HT1080 (cell line): ENCODE measurements at places on chromosomes 2 and 18.

- DNase-seq = peak; percentile 38
These were observed 176.6 kb downstream of the VWC2L start for GRCh38 chr2:214587442-214587841.

DNA sequence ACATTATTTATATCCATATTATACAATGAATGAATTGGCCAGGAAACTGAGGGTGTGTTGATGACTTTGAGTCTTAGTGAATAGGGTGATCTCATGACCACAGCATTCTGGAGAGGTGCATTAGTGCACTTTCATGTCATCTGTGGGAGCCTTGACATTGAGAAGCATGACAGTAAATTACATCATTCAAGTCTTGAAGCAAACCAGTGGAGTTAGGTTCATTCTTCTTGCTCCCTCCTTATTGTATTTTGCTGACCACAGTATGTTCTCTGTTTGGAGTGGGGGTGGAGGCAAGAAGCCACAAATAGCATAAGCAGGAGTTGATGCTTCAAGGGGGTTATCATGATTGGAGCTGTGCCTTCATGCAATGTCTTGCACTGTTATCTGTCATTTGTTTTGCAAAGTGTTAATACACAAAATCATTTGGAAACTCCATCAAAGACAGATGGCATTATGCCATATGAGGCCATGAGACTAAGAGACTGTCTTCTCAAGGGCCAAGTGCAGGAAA, 680.2 kb downstream of the NYAP2 start:
- DNase-seq = peak; percentile 97

GRCh38 chr2:12718711-12719399, 2.1 kb downstream of the TRIB2 start:
- DNase-seq = no peak

DNA sequence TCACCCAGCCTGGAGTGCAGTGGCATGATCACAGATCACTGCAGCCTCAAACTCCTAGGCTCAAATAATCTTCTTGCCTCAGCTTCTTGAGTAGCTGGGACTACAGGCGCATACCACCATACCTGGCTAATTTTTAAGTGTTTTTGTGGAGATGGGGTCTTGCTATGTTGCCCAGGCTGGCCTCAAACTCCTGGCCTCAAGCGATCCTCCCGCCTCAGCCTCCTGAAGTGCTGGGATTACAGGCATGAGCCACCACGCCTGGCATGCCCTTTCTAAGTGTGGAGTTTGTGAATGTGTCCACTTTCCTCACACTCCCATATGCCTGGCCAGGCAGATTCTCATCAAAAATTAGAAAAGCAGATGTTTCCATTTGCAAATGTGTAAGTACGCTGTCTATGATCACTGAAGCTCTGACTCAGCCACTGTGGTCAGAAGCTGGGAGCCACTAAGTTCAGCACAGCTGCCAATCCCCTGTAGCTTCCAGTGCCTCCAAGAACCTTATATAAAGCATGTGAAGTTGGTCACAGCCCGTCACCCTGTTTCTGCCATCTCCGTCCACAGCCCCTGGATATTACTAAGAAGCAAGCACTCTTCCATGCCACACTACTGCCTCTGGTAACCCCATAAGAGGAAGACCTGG, 155.4 kb downstream of the FAM210A start:
- peak; percentile 10 for DNase-seq

DNA sequence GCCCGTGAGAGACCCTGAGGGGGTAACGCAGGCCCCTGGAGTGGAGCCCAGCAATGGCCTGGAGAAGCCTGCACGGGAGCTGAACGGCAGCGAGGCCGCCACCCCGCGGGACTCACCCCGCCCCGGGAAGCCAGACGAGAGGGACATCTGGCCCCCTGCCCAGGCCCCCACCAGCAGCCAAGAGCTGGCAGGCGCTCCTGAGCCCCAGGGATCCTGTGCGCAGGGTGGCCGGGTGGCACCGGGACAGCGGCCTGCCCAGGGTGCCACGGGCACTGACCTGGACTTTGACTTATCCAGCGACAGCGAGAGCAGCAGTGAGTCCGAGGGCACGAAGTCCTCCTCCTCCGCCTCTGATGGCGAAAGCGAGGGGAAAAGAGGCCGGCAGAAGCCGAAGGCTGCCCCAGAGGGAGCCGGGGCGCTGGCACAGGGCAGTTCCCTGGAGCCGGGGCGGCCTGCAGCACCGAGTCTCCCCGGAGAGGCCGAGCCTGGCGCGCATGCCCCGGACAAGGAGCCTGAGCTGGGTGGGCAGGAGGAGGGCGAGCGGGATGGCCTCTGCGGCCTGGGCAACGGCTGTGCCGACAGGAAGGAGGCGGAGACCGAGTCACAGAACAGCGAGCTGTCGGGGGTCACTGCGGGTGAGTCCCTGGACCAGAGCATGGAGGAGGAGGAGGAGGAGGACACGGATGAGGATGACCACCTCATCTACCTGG, 35.1 kb downstream of the CTDP1 start:
- DNase-seq = no peak
